ENCODE measurements at places on chromosomes 7 and 10. TPM values are rescaled to one million over a fixed set of nuclear protein-coding genes. Genes with fewer than 3 reads are reported as not detected.

GRID1 gene
- 0.35 TPM for total RNA-seq

TFEC gene
- 0.10 TPM for total RNA-seq

UMAD1 gene
- 11.7 TPM for total RNA-seq

ZNF775 gene
- total RNA-seq = 6.8 TPM

OR6V1 gene
- not detected for total RNA-seq

FEZF1 gene
- total RNA-seq = not detected

PAPSS2 gene
- 24.9 TPM for total RNA-seq

NME8 gene
- not detected for total RNA-seq

TBX20 gene
- total RNA-seq = 2.4 TPM

ARMC3 gene
- 0.53 TPM for total RNA-seq

MBLAC1 gene
- 2.9 TPM for total RNA-seq

PKD1L1 gene
- total RNA-seq = 0.22 TPM

GSTO2 gene
- 1.4 TPM for total RNA-seq

CLRN3 gene
- not detected for total RNA-seq
